ENCODE measurements at places on chromosomes 2 and 18.

GRCh38 chr2:10417551-10418335 is 30.4 kb downstream of the ODC1 start:
- no peak for DNase-seq

- no peak for DNase-seq
Measured at GRCh38 chr2:96907115-96908041, 37.5 kb upstream of the SEMA4C start.

- DNase-seq: peak; percentile 40
Measured at GRCh38 chr2:143452817-143453451, 323.7 kb downstream of the ARHGAP15 start.

- no peak for DNase-seq
Measured at GRCh38 chr18:62790871-62791772, 75.8 kb downstream of the PHLPP1 start.

GRCh38 chr18:8949206-8949605 is 153.3 kb upstream of the NDUFV2 start:
- no peak for DNase-seq
